LHCN-M2 (cell line): ENCODE measurements at places on chromosomes 11 and 22. TPM values are rescaled to one million over a fixed set of nuclear protein-coding genes. Genes with fewer than 3 reads are reported as not detected.

Gene ELFN2
- total RNA-seq: 0.17 and 0.32 TPM in 2 replicates

Gene CPT1B
- total RNA-seq: 9.0 and 9.4 TPM in 2 replicates

Gene SMTNL1
- total RNA-seq: not detected in 2 replicates

Gene MMP8
- not detected in 2 replicates for total RNA-seq

Gene MUC15
- not detected in 2 replicates for total RNA-seq

Gene COPB1
- total RNA-seq: 232 and 235 TPM in 2 replicates

Gene HTR3A
- total RNA-seq: not detected in 2 replicates

Gene ARFIP2
- 66.0 and 66.3 TPM in 2 replicates for total RNA-seq

Gene SLC22A12
- total RNA-seq: not detected in 2 replicates

Gene UBQLN3
- total RNA-seq: not detected in 2 replicates

Gene APOA4
- not detected in 2 replicates for total RNA-seq

Gene NTM
- 45.6 and 50.4 TPM in 2 replicates for total RNA-seq

GRCh38 chr11:8015753-8016239 is 28.7 kb downstream of the EIF3F start:
- DNase-seq: peak; percentile 55

GRCh38 chr22:40484906-40485669 is 114.7 kb downstream of the SGSM3 start:
- peak; percentile 64 for DNase-seq

GRCh38 chr11:4677948-4678347 is 19.7 kb downstream of the OR51E2 start:
- DNase-seq: no peak

GRCh38 chr11:65505466-65506289 is 6.8 kb downstream of the MALAT1 start:
- DNase-seq: peak; percentile 28

- no peak for DNase-seq
These were observed 39.2 kb downstream of the ZFTA start for GRCh38 chr11:63729326-63729725.

DNA sequence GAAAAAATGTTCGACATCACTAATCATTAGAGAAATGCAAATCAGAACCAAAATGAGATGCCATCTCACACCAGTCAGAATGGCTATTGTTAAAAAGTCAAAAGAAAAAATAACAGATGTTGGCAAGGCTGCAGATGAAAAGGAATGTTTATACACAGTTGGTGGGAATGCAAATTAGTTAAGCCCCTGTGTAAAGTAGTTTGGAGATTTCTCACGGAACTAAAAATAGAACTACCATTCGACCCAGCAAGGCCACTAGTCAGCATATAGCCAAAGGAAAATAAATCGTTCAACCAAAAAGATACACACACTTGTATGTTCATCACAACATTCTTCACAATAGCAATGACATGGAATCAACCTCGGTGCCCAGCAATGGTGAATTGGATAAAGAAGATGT is 503.2 kb downstream of the OPCML start:
- no peak for DNase-seq

GRCh38 chr22:29477723-29478318 is 2.2 kb upstream of the NEFH start:
- DNase-seq: no peak

GRCh38 chr11:83070731-83071566 is 748 bp downstream of the RAB30 start:
- peak; percentile 14 for DNase-seq

GRCh38 chr11:113384551-113384950 is 3.0 kb upstream of the ANKK1 start:
- peak; percentile 98 for DNase-seq

DNA sequence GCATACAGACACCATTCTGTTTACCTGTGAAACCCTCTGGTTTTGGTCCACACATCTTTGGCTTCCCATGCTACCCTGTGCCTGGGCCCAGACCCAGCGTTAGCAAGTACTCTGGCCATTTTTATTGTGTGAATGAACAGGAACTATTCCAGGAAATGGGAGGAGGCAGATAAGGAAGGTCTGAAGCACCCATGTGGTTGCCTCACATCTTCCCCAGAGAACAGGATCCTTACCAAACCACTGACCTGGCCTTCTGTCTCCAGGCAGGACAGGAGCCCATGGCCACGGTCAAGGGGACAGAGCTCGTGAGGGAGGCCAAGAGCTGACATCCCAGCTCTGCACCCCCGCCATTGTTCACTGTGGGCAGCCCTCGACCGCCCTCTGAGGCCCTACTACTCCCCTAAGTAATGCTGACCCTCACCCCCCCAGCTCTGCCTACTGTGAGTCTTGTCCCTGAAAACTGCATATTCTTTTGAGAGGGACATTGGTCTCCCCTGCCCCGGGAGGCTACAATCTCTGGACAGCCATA is 97.7 kb upstream of the TP53I11 start:
- DNase-seq: no peak

GRCh38 chr11:73243093-73243485 is 25.0 kb downstream of the P2RY2 start:
- no peak for DNase-seq

GRCh38 chr22:48898524-48899250 is 929.0 kb downstream of the BRD1 start:
- DNase-seq: no peak

- DNase-seq: no peak
These were observed 192.8 kb downstream of the ETS1 start for GRCh38 chr11:128394431-128395089.

- DNase-seq: peak; percentile 20
These were observed 70.4 kb downstream of the MYO7A start for GRCh38 chr11:77198440-77198849.

DNA sequence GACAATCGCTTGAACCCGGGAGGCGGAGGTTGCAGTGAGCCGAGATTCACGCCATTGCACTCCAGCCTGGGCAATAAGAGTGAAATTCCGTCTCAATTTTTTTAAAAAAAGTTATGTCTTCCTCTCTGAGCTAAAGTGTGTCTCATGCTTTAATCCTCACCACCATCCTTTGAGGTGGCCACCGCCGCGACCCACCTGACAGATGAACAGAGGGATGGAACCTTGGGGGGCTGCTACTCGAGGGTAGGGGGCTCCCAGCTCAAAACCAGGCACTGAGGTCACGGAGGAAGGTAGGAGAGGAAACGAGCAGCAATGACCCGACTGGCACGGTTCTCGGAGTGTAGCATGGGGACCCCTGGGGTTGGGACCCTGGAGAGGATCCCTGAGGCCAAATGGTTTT is 10.7 kb upstream of the POLDIP3 start:
- DNase-seq: no peak

DNA sequence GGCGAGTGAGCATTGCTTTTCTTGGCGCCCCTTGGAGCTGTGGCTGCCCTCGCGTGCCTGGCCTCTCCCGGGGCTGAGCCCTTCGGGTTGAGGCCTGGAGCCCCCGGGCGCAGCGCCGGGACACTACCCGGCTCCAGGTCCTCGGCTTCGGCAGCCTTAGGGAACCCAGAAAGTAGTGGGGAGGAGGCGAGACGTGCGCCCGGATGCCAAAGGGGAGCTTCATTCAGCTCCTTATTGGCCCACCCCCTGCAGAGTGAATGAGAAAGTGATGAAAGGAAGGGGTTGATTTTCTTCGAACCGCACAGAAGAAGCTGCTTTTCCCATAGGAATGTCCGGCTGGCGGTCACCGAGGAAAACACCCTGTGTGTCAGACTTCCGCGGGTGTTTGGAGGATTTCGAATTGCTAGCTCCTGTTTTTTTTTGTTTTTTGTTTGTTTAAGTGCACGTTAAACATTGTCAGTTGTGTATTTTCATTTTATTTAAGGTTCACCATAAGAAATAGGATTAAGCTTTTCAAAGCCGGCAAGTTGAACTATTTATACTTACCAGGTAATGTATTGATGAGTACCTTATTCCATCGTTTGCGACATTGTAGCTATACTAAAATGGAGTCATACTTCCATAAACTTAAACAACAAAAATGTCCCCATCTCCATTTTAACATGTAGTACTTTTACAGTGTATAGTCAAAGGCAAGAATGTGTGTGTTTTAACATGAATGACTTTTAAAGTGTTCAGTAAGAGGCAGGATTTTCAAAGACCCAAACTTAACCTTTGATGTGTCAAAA is 841 bp upstream of the EIF4G2 start:
- DNase-seq: peak; percentile 80

- DNase-seq: no peak
These were observed 52.6 kb upstream of the SESN3 start for GRCh38 chr11:95283650-95284049.

- no peak for DNase-seq
These were observed 82.8 kb upstream of the PARVA start for GRCh38 chr11:12294613-12295012.

GRCh38 chr11:110059706-110060463 is 33.3 kb upstream of the ZC3H12C start:
- DNase-seq: peak; percentile 38

GRCh38 chr11:25625094-25625493 is 706.8 kb upstream of the ANO3 start:
- DNase-seq: no peak

- DNase-seq: no peak
These were observed 36.1 kb upstream of the FZD4 start for GRCh38 chr11:86991341-86991740.

DNA sequence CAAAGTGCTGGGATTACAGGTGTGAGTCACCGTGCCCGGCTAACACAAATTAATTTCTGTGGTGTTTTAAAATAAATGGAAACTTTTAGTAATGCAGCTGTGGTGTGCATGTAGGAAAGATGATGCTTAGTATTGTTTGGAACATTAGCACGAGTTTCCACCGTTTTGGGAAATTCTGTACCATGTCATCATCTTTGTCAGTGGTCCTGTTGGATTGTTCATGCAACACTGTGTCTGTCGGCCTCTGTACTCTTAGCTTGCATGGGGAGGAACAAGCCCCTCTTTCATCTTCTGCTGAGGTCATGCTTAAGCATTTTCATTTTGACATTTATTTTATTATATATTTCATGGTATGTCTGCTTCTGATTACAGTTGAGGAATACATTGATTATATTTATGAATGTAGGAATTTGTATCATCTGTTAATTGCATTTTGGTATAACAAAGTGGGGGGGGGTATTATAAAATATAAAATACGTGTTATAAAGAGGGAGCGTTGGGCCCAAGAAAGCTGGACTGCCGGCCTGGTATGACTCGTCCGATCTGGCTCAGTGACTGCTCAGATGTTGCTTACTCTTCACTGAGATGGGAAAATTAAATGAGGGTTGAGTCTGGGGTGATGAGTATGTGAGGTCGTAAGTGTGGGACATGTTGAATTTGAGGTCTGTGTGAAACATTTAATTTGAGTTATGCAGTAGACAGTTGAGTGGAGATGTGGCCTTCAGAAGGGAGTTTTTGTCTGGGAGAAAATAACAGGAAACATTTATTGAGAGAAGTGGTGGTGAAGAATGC is 28.7 kb downstream of the CECR2 start:
- no peak for DNase-seq

DNA sequence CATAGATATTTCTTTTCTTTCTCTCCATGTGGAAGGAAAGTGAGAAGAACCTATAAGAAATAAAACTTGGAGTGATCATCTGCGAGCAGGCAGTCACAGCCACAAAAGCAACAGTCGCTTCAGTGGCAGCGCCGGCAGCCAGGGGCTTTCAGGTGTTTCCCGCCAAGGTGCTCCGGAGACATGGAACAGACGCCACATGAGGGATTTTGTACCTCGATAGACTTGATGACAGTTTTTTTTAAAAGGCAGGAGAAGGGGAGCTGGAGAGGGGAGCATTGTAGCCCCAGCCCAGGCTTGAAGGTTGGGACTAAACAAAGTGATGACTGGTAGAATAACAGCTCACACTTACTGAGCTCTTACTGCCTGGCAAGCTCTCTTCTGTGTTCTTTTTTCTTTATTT is 471.4 kb upstream of the B3GAT1 start:
- DNase-seq: no peak

- no peak for DNase-seq
These were observed 630.2 kb upstream of the CADM1 start for GRCh38 chr11:116134450-116134849.

GRCh38 chr22:29710922-29711593 is 8.7 kb upstream of the CABP7 start:
- DNase-seq: peak; percentile 45
